T-cell (primary cell): ENCODE measurements at places on chromosomes 1 and 21. TPM values are rescaled to one million over a fixed set of nuclear protein-coding genes. Genes with fewer than 3 reads are reported as not detected.

DNA sequence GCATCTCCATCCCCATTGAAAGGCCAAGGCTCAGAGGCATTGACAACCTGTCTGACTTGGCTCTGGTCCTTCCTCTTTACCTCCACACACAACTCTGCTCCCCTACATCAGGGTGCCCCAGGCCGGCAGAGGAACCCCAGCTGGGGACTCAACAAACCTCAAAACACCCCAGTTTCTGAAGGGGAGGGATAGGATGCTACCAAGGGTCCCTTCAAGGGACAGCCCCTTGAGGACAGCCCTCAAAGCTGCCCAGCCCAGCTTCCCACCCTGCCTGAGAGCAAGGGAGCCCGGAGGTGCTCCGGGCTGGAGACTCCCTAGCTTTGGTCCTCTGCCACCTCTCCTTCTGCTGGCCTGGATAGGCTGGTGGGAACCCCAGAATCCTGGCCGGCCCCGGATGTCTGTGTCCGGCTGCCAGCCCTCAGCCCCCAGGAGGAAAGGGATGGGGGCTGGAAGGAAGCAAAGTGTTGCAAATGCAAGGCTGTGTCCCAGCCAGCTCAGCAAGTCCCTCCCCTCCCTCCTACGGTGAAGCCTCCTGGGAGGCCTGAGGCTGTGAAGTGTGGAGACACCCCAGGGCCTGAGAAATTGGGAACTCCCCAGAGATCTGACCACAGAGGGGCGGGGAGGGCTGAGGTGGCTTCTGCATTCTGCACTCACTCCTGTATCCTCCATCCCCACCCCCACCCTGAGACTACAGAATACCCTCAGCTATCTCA, 1.1 kb upstream of the MARCKSL1 start:
- peak; percentile 70 for DNase-seq

- DNase-seq, result no peak
Observed at GRCh38 chr21:37555672-37556261, 189.2 kb downstream of the DYRK1A start.

- no peak for DNase-seq
Observed at GRCh38 chr1:40986956-40987355, 7.5 kb downstream of the CTPS1 start.

DNA sequence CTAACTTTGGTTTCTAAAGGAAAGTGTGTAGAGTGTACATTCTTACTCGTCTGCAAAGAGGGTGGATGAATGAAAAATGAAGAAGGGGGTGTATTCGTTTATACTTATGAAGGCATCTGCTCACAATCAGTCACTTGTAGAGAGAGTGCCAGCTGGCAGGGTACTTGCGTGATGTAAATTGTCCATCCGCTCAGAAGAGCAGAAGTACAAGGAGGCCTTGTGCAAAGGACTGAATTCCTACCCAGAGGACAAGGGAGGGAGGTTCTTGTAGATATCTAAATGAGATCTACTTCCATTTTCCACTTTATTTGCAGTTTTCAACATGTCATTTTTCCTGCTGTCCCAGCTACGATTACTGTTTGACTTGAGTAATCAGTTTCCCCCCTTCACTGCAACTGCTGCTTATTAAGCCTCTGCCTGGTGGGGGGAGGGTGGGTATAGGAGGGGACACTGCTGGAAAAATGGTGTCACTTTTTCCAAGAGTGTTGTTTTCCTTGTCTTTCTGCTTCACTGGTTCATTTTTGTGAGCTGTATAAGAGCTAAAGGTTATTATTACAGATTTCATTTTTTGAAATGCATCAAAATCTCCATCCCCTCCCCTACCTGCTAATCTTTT, 67.3 kb downstream of the LAMC1 start:
- DNase-seq, result no peak

DCDC2B gene
- 0.18 TPM for total RNA-seq

GJC2 gene
- 3.1 TPM for total RNA-seq

LRRC39 gene
- total RNA-seq, result 1.3 TPM

TMEM200B gene
- total RNA-seq, result 0.16 TPM

ASPM gene
- 0.93 TPM for total RNA-seq
